ENCODE measurements at places on chromosomes 16 and 17.

- no peak for DNase-seq
These were observed 87.2 kb upstream of the SMIM36 start for GRCh38 chr17:55598495-55598894.

GRCh38 chr16:3364774-3365427 is 9.2 kb downstream of the OR2C1 start:
- DNase-seq: no peak

DNA sequence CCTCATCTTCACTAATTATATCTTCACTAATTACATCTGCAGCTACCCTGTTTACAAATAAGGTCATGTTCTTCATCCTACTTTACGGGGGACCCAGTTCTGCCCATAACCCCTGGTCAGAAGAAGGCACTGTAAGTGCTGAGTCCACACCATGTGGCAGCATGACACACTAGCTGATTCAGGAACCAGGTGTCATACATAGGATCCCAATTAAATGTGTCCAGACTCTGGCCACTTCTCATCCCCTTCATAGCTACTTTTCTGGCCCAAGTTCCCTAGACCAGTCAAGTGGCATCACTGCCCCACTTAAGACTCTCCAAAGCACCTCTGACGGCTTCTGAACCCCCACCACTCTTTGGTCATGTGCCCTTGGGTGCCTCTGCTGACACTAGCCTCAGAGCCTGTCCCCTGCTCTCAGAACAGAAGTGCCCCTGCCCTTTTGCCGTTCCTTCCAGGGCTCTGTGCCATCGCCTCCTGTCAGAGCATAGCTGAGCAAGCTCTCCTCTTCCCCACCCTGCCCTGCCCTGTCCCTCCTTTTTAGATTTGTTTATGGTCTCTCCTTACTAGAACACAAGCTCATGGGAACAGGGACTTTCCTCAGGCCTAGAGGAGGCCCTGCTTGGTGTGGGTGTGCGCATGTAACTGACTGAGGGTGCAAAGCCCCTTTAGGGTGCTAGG is 61.1 kb downstream of the B9D1 start:
- DNase-seq: peak; percentile 25

- peak; percentile 49 for DNase-seq
These were observed 17.9 kb downstream of the TBC1D28 start for GRCh38 chr17:18626152-18626870.

DNA sequence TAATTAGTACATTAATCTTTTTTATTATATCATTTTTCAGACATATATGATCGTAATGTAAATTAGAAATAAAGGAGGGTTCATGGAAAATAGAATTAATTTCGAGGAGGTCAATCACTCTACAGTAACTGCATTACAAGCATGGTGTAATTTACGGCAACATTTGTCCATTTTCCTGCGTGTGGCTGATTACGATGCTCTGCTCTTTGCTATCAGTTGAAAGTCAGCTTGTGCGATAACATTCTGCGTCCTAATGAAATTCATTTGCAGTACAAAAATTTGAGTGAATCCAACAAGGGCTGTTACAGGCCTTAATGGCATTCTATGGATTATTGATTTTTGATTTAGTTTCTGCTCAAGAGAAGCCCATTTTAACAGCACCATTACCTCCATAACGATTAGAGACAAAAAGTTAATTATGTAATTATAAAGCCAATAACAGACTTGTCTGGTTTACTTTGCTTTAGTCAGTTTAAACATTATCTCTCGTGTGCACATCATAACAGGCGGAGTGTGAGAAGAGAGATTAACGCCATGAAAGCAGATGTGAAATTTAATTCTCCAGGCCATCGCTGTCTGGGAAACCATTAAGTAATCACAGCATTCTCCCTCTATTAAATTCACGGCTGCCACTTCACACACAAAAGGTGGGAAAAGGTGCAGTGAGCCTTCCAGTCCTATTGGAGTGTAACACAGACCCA is 256.4 kb upstream of the IRX3 start:
- DNase-seq: no peak

Measured in islet precursor cell (in vitro differentiated cells).